ENCODE measurements at places on chromosomes 11 and 22.

DNA sequence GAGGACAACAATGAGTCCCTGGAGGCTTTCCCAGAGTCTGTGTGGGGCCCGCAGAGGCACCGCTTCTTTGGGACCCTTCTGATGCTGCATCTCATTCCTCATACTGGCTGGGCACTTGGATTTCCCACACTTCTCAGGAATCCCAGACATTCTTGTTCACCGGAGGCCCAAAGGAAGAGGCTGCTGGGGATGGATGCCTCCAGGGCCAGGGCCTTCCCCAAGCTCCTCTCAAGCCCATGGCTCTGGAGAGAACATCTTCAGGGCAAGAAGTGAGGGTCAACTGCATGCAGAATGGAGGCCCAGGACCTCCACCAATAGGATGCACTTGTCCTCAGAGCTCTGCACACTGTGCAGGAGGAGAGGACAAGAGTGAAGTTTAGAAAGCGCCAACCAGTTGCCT is 34.6 kb downstream of the DKK3 start:
- no peak for DNase-seq

DNA sequence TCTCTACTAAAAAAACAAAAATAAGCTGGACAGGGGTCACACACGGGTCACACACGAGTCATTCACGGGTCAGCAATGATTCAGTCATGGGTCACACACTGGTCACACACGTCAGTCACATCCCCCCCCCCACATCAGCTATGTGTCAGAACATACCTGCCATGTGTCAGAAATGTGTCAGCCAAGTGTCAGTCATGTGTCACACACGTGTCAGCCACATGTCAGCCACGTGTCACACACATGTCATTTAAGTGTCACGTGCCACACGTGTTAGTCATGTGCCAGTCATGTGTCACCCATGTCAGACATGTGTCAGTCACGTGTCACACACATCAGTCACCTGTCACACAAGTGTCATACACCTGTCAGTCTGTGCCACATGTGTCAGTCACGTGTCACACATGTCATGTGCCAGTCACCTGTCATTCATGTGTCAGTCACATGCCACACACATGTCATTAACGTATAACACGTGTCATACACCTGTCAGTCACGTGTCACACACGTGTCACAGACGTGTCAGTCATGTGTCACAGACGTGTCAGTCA is 28.7 kb upstream of the MMP20 start:
- no peak for DNase-seq

- no peak for DNase-seq
Observed at GRCh38 chr11:778976-779954, 2.0 kb upstream of the GATD1 start.

- DNase-seq, result no peak
Observed at GRCh38 chr22:27679693-27680488, 121.7 kb downstream of the MN1 start.

DNA sequence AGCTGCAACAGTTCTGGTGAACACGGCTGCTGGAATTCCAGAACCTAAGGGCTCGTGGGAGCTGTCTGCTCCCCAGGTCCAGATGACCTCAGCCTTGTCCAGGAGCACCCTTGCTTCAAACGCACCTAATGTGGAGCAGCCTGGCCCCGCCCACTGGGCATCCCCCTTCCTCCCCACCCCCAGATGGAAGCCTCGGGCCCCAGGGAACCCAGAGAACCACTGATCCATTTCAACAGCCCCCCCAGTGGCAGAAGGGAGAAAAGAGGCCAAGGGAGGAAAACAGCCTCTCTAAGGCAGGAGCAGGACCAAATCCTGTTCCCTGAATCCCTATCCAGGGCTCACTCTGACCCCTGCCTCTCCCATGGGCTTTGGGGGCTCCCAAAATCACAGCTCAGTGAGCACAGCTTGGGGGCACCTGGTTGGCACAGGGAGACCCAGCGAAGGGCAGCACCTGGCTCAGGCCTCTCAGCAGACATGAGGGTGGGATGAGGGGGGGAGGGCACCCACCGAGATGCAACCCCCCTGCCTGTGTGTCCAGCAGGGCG is 1.2 kb downstream of the CYTH4 start:
- no peak for DNase-seq

DNA sequence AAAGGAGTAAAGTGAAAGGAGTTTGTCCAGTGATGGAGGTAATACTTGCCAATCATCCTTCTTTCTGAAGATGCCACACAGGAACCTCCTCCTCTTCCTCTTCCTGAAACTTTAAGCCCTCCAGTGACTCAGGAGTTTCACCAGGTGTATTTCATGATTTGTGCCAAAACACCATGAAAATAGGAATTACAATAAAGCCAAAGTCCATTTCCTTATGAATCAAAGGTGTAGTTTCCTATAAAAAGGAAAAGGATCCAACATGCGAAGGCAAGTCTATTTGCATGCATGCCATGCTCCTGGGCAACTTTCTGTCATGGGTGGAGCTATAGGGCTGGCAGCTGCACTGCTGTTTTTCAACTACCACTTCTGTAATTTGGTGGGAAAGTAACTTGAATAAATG is 9.8 kb upstream of the POU2AF1 start:
- no peak for DNase-seq

GRCh38 chr11:33551051-33551450 is 149.6 kb downstream of the C11orf91 start:
- no peak for DNase-seq

GRCh38 chr11:107123022-107123421 is 104.7 kb upstream of the GUCY1A2 start:
- no peak for DNase-seq

- DNase-seq, result no peak
Observed at GRCh38 chr11:61531044-61531443, 22.5 kb downstream of the LRRC10B start.

DNA sequence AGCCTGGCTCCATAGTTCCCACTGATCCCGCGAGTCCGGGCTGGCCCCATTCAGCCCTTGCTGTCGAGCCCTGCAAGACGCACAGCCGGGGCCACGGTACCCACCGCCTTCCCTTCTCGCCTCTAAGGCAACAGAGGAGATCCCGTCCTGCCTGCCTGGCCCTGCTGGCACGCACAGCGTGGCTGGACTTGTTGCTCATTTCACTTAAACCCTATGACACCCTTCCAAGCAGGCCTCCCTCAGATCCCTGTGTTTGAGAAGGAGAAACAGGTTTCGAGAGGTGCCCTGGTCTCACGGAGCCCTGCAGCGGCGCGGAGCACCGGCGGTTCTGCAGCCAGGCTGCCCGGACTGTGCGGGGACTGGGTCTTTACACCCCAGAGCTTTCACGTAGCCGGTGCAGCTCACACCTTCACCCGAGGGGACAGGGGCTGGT is 1048.4 kb downstream of the BRD1 start:
- DNase-seq, result no peak

- DNase-seq, result no peak
Observed at GRCh38 chr11:121421149-121421901, 30.8 kb upstream of the SORL1 start.

DNA sequence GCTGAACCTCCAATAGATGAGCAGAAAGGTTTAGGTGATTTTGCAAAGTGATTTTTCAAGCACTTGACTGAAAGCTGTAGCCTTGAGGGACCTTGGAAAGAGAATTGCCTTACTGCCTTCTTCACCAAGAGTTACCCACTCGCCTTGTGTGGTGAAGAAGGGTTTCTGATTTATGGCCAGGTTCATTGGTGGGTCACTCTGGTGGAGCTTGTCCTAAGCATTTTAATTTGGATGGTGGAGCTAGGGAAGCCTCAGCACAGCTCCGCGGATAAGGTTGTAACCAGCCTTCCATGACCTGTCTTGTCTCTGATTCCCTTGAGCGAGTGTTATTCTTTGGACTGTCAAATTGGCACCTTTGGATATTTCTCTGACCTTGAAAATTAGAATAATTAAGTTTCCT is 226.4 kb downstream of the FAT3 start:
- DNase-seq, result no peak

- DNase-seq, result no peak
Observed at GRCh38 chr11:83744620-83745192, 458.5 kb upstream of the CCDC90B start.

DNA sequence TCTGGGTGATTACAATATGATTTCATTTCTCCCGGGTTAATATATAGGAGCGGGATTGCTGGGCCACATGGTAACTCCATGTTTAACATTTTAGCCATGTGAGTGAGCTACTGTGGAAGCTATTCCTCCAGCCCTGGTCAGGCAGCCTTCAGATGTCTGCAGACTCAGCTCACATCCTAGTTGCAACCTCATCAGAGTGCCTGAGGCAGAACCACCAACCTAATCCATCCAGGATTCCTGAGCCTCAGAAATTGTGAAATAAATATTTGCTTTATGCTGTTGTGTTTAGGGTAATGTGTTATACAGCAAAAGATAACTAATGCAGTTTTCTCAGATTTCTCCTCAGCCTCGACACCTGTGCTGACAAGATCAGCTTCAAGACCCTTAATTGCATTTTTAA is 676.8 kb downstream of the OPCML start:
- no peak for DNase-seq

DNA sequence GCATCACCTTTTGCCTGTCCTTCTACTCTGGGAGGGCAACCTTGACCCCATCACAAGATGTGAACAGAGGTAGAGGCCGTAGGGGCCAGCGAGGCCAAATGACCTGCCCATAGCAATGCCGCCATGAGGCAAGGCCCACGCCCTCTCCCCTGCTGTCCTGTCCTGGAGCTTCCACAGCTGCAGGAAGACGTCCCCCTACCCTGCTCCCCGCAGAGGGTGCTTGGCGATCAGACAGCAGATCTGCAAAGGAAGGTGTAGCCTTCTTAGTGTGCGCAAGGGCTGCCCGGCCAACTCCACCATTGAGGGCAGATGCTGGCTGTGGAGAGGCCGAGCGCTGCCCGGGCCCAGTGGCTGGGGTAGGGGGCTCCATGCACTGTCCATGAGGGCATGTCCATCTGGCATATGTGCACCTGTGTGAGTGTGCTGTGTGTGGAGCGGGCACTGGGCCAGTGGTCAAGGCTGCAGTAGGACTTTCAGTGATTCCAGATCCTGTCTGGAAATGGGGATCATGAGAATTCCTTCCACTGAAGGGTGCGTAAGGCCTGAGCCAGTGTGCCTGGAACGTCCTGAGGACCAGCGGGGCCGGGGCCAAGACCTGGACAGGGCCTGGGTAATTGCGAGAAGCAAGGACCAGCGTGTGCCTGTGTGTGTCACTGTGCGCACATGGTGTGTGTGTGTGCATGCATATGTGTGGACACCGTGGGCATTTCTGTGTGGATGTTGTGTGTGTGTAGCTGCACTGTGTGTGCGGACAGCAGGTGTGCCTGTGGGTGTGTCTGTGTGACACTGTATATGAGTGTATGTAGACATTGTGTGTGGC is 11.0 kb downstream of the TRPM5 start:
- DNase-seq, result no peak

- DNase-seq, result no peak
Observed at GRCh38 chr22:44738347-44738715, 14.0 kb upstream of the ARHGAP8 start.

DNA sequence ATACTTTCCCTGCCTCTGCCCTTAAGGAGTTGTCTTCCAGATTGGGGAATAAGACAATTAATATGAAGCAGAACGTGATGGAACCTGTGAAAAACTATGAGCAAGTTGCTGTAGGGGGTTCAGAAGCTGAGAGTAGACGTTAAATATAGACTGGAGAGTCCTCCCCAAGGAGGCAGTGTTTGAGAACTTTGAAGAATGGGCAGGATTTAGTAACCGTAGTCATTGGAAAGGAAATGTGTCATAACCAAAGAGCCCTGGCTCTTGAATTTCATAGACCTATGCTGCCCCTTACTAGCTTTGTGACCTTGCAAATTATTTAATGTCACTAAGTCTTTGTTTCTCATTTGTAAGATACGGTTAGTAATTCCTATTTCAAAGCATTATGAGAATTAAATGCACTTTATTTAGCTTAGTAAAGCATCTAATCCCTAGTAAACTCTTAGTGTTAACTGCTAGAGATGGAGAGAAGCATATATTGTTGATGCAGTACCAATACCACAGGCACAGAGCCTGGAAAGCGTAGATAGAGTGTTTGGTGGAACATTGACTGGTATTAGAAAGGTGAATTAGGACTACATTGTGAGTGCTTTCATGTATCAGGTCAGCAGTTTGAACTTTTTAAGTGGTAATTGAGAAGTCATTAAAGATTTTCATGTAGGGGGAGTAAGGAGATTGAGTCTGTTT is 54.1 kb downstream of the MCAM start:
- no peak for DNase-seq

DNA sequence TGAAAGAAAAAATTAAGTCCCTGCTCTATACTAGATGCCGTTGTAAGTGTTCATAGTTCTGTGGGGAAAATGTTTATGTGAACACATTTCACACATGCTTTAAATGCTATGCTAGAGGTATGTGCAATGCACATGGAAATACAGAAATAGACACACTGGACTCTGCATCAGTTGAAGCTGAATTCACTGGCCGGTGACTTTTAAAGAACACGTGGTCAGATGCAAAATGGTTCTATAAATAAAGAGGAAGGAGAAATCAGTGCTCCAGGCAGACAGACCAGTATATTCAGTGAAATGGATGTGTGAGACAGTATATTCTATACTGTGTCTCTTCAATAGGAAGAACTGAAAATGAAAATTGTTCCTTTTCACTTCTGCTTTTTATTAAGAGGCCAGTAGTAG is 29.9 kb downstream of the TRPC6 start:
- no peak for DNase-seq

DNA sequence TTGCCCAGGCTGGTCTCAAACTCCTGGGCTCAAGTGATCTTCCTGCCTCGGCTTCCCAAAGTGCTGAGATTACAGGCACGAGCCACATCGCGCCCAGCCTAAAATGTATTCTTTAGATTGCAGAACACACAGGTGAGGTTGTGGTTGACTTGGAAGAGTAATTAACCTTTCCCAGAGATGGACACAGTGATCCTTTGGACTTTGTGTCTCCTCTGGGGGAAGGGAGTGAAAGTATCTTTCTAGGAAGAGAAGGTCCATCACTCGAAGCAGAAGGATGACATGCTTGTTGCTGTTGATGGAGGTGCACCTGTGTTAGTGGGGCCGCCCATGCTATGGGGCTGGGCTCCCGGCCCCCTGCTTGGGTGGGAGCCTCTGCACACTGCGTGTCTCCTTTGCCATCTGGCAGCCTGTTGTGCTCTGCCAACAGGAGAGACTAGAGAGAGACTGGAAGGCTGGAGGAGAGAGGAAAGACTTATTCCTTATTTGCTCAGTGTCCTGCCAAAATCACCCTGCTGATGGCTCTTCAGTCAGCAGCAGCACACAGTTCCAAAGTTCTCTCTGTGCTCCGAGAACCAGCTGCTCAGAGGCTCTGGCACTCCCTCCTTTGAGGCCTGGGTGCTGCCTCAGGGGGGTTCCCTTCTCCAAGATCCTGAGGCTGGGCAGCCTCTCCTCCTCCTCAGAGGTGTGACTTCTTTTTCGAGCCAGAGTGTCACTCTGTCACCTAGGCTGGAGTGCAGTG is 33.1 kb upstream of the CYB5R3 start:
- DNase-seq, result no peak

- DNase-seq, result no peak
Observed at GRCh38 chr11:65558930-65559509, 861 bp upstream of the LTBP3 start.

GRCh38 chr11:35919244-35919643 is 24.6 kb upstream of the LDLRAD3 start:
- DNase-seq, result no peak

All from stimulated activated CD8-positive, alpha-beta memory T cell treated with anti-CD3 and anti-CD28 coated beads, Interleukin-7, amount 100 ng/mL, for 48 hours (primary cell).